ENCODE measurements at places on chromosomes 12 and 14.

- DNase-seq, result peak; percentile 89
Measured at GRCh38 chr14:61322011-61322798, 826 bp downstream of the PRKCH start.

GRCh38 chr12:113462998-113463745 is 8.5 kb downstream of the LHX5 start:
- no peak for DNase-seq

DNA sequence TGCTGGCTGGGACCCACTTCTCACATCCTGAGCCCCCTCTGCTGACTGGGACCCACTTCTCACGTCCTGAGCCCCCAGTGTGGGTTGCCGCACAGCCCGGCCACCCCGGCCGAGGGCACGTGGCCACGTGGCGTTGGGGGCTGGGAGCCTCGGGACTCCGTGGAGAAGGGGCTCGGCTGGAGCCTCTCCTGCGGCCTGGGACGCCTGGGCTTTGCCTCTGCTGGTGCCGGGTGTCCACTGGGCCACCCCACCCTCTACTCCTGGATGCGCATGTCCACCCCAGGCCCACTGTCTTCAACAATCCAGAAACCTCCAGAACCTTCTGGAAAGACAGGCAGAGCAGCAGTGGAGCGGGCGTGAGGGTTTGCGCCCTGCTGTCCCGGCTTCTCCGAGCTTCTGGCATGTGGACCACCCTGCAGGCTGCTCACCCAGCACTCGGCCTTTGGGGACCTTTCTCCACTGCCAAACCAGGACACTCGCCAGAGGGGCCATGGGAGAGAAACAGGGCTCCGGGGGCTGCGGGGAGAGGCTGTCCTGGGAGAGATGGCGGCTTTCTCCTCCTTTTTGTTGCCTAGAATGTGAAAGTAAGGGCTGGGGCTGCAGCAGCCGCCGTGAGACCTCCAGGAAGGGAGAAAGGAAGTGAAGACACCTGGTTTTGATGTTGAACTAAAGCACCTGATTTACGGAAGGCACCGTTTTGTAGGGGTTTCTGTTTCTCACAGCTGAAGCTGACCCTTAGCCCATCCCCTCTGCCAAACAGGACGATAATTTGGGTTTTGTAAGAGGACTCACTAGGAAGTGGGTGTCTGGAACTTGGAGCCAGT is 30.0 kb downstream of the NOC4L start:
- no peak for DNase-seq

GRCh38 chr12:11026118-11026517 is 3.7 kb upstream of the TAS2R19 start:
- DNase-seq, result no peak

DNA sequence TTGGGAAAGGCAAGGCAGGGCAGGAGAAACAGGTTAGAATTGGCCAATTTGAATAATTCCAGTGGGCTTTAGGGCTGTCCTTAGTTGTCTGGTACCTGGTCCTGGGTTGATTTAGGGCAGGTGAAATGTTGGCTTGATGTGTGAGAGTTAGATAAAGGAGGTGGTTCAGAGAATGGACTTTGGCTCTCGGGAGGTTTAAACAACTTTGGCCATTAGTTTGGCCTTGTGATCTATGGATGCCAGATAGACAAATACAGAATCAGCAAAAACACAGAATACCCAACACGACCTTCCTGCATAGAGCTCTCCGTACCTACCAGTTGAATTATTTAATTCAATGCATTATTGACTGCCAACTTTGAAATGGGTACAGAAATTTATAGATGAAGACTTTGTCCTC is 35.1 kb downstream of the SCN8A start:
- DNase-seq, result no peak

DNA sequence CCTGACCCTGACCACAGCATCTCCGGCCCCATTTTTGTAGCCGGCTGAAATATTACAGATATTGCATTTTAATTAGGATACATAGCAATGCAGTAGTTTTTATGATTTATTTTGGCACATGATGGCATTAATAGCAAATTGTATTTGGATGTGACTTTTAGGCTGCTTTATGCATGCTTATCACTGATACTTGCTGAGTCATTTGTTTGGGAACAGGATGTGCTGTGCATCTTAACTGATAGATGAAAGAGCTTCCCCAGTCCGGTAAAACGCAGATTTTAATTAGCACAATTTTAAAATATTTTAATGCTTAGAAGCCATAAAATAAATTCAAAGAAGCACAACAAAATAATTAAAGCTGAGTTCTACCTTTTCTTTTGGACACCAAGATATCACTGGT is 90.7 kb downstream of the OTOGL start:
- DNase-seq, result no peak

GRCh38 chr12:25501549-25501948 is 51.5 kb downstream of the LMNTD1 start:
- DNase-seq, result no peak

DNA sequence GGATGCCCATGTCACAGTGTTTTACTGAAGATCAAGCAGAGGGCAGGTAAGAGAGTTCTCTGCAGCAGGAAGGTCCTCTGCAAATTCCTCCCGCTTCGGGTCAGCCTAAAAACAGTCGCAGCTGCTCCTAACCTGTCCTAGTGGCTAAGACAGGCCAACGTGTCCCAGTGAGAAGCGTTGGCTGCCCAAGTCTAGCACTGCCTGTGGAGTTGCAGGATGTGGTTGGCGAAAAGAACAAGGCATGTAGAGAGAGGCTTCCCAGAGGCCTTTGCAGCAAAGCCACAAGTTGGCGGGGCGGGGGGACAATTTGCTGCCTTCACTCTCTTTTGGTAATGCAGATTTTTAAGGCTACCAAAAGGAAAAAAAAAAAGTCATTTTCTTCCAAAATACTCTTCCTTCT is 340.1 kb downstream of the BCL11B start:
- DNase-seq, result no peak

GRCh38 chr12:32089156-32089555 is 17.5 kb upstream of the BICD1 start:
- DNase-seq, result no peak

- DNase-seq, result peak; percentile 100
Measured at GRCh38 chr12:122888232-122888752, 7.6 kb downstream of the VPS37B start.

DNA sequence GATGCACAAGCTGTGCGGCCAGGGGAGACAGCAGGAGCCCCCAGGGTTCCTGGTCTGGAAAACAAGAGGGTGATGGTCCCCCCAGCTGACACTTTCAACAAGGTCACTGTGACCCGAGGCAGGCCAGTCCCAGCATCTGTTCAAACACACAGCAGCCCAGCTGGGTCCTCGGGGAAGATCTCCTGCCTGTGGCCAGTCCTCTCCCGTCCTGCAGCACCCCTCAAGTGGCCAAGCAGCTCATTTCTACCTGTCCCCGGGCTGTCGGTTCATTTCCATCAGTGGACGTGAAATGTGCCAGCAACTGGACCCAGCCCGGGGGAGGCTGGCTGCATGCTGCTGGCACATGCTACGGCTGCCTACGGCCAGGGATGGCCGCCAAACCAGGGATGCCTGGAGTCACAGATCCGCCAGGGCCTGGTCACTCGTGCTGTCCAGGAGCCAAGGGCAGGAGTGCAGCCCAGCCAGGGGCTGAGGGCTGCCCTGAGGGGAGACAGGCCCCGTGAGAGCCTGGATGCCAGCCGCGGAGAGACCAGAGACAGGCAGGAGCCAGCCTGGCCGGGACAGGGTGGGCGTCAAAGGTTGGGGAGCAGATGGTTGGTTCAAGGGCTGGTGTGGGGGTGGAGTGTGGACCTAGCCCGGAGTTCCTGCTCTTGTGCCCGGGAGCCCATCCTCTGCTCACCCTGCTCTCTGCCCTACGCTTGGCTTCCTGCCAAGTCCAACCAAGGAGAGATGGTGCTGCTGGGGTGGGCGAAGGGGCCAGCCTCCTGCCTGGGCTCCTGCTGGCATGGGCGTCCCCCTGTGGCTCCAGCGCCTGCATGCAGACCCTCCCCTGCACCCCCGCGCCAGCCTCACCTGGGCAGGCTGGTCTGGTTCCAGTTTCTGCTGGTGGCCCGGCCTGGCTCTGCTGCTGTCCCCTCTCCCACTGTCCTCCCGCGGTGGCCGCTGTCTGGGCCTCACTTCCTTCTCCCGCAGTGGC is 143.8 kb downstream of the ADGRD1 start:
- no peak for DNase-seq

- no peak for DNase-seq
Measured at GRCh38 chr12:47216150-47216677, 136.5 kb upstream of the AMIGO2 start.

GRCh38 chr12:76303989-76304460 is 44.2 kb downstream of the BBS10 start:
- DNase-seq, result no peak

- DNase-seq, result no peak
Measured at GRCh38 chr14:91308337-91308736, 63.8 kb upstream of the GPR68 start.

- DNase-seq, result no peak
Measured at GRCh38 chr12:2335109-2335508, 282.3 kb downstream of the CACNA1C start.

DNA sequence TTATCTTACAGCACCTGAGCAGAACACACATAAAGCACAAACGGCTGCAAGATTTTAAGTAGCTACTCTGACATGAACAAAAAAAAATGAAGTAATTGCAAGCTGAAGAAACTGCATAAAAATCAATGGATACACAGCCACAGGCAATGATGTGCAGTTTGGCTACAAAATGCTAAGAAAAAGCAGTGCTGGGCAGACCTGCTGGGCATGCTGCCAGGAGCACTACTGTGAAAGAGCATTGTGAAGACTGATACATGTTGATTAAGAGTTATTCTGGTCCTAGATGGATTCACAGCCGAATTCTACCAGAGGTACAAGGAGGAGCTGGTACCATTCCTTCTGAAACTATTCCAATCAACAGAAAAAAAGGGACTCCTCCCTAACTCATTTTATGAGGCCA is 20.1 kb upstream of the RTN1 start:
- DNase-seq, result no peak

- no peak for DNase-seq
Measured at GRCh38 chr12:122965321-122965751, 927 bp downstream of the ABCB9 start.

DNA sequence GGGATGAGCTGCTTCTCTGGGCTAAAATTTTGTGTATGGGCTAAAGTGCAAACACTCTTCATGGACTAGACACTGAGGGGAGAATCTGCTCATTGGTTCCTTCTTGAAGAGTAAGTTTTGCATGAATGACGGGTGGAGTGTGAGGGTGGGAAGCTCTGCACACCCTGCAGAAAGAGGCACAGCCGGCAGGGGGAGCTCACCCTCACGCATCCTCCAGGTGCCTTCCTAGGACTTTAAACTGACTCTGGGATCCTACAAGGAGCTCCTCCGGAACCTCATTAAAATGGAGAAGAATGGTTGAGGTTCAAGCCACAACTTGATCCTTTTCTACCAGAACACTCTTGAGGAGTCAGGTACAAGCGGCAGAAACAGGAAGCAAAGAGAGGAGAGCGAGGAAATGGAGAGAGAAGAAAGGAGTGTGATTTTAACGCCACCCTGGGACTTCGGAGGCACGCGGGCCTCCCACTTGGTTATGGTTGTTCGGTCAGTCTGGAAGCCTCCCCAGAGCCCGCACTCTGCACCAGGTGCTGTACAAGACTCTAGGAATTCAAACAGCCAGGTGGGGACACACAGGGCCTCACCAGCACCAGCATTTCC is 87.5 kb downstream of the SETD3 start:
- DNase-seq, result peak; percentile 20

DNA sequence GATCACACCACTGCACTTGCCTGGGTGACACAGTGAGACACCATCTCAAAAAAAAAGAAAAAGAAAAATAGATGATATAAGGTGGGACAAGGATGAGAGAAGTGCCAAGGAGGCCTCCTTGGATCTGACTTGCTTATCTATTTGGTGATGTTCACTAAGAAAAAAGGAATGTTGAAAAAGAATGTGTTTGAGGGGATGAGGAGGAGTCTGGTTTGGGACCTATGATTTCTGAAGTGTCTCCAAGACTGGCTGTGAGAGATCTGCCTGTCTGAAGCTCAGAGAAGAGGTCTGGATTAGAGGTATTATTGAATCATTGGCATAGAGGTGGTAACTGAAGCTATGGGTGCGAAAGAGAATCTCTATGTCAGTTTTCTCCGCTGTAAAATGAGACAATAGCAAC is 42.8 kb downstream of the BCAT1 start:
- DNase-seq, result no peak

DNA sequence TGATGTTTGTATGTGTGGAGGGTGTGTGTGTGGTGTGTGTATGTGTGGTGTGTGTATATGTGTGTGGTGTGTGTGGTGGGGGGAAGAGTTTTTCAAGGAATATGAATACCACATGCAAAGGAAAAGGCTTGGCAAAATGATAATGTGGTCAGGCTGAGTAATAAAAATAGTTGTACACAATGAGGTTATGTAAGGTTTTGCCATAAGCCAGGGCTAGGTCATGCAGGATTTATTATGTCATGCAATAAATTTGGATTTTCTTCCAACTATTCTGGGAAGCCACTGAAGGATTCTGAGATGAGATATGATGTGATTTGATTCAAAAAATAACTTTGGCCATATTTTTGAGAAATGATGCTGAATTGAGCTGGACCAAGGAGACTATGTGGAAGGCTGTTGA is 1191.6 kb upstream of the SEL1L start:
- no peak for DNase-seq

DNA sequence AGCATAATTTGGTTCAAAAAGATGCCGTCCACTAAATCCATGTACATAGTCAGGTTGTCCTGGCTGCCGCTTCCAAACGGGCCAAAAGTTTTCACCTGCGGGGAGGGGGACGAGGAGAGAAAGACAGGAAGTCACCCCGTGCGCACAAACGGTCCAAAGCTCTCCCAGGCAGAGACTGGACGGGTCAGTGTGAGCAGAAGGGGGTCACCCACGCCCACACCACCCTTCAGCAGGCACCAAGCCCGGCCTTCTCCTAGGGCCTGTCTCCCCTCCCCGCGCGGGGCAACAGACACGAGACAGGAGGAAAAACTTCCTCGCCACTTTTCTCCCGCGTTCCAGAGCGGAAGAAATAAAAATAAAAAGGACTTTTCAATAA is 888 bp downstream of the CCDC88C start:
- no peak for DNase-seq

- no peak for DNase-seq
Measured at GRCh38 chr12:39815746-39816145, 196.1 kb upstream of the ABCD2 start.

- DNase-seq, result no peak
Measured at GRCh38 chr14:95649230-95649629, 37.0 kb upstream of the TCL1B start.
